ENCODE measurements at places on chromosomes 5 and 9.

- no peak for DNase-seq
Observed at GRCh38 chr9:4066120-4066519, 233.7 kb downstream of the GLIS3 start.

GRCh38 chr9:6090277-6091210 is 75.1 kb upstream of the RANBP6 start:
- no peak for DNase-seq

DNA sequence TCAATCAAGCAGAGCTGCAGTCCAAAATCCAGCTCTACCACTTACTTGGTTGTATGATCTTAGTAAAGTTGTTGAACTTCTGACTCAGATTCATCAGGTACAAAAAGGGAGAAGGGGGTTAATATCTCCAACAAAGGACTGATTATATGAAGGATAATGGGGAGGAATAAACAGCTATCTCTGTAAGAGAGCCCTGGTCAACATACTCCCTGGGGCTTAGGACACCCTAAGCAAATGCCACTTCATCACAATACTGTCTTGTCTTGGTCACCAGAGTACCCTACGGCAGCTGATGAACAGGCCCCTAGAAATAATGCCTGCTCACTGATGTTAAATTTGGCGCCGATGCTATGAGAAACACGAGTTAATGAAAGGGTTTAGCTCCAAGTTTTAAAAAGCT is 34.8 kb downstream of the LHFPL2 start:
- no peak for DNase-seq

GRCh38 chr5:1125030-1125357 is 13.1 kb upstream of the SLC12A7 start:
- peak; percentile 71 for DNase-seq

DNA sequence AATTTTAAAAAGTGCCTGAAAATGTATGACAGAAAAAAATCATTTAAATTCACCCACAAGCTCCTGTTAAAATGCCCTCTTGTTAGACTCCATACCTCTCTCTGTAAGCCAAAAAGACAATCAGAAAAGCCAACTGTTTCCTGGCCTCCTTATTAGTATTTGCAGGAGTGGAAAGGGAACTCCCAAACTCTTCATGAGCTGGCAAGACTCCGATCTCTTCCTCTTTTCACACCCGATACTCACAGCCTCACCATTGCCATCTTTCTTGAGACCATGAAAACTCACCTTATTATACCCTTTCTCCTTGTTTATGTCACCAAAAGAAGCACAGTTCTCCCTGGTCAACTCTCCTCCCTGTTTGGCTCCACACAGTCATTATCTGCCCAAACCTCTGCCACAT is 197.8 kb downstream of the DMAC1 start:
- no peak for DNase-seq

GRCh38 chr5:158451203-158451992 is 592.5 kb upstream of the CLINT1 start:
- peak; percentile 67 for DNase-seq

DNA sequence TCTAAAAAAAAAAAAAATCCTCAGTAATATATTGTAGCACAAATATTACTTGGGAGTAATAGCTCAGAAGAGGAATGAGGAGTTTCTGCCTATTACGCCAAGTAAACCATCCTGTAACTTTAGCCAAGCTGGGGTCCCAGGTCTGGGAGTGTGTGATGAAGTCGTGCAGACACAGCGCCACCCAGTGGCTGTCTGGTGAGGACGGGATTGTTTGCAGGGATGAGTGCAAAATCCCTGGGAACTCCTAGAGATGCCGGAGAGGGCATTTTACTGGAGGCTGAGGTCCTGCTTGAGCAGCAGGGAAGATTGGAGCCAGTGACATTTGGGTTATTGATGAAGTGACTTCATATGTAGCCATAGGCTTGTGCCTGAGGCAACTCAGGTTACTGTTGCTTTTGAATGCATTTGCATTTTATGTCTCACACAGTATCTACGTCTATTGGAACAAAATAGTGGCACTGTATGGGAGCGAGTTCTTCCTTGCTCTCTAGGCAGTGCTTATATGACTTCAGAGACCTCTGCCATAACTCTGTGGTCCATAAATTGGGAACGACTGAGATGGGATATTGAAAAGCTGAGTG is 72.8 kb downstream of the PSAT1 start:
- peak; percentile 81 for DNase-seq

- no peak for DNase-seq
Observed at GRCh38 chr9:132026932-132027585, 52.6 kb downstream of the MED27 start.

GRCh38 chr5:137090721-137091120 is 408.4 kb downstream of the SPOCK1 start:
- DNase-seq: no peak

- no peak for DNase-seq
Observed at GRCh38 chr5:61800450-61800849, 468.4 kb downstream of the ZSWIM6 start.

GRCh38 chr9:91118704-91119025 is 243.1 kb downstream of the AUH start:
- no peak for DNase-seq

DNA sequence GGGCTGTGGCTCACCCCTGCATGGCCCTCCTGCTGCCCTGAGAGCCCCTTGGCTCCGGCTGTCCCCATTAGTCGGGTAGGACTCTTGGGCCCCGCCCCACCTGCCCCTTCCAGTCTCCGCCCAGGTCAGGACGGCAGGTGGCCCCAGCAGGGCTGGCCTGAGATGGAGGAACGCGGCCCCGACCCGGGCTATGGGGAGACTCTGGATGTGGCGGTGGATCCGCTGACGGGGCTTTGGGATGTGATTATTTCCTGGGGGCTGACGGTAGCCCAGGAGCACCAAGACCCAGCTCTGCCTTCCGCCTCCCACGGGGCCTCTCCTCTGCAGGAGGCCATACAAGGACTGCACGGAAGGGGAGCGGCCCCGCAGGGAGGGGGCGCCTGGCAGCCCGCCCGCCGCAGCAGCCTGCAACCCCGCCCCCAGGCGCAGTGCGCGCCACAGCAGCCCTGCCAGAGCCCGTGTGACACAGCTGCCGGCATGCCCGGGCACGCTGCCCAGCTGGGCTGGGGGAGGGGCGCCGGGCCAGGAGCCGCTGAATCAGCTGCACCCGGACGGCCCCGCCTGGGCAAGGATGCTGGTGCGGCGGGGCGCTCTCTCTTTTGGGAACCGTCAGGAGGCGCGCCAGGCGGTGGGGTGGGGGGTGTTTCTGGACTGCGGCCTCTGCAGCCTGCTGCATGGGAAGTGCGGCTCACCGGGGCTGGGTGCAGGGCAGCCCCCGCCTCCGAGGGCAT is 9.2 kb downstream of the TMEM250 start:
- DNase-seq: peak; percentile 92

- no peak for DNase-seq
Observed at GRCh38 chr5:101943784-101944183, 352.3 kb downstream of the SLCO4C1 start.

DNA sequence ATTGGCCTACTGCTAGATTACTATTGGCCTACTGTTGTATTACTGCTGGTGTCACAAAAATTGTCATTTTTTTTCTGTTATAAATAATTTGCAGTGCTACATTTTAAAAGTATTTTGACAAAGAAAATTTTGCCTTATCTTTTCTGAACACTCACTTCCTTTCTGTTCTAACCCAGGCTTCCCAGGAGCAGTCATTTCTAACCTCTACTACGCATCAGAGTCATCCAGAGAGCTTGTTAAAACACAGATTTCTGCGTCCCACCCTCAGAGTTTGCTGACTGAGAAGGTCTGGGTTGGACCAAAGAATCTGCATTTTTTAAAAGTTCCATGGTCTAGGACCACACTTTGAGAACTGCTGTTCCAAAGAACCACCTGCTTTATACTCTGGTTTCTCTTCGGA is 306.1 kb downstream of the GLIS3 start:
- DNase-seq: no peak

DNA sequence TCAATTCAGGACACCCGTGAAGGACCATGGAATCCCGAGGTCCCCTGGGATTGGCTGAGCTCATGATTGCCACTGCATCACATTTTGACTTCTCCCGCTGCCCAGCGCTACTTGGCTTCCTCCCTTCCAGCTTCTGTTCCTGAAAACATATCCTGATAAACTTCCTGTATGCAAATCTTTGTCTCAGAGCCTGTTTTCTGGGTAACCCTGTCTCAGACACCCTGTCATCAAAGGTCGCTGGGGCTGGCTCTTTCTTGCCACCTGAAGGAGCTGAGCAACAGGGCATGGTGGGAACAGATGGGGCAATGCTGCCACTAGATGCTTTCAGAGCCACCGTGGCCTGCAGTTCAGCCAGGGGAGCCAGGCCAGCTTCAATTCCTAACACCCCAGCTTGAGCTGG is 154.3 kb upstream of the TBC1D2 start:
- no peak for DNase-seq

GRCh38 chr5:55691265-55692105 is 20.6 kb downstream of the SLC38A9 start:
- DNase-seq: peak; percentile 78

- DNase-seq: peak; percentile 72
Observed at GRCh38 chr5:76958991-76959767, 6.3 kb downstream of the CRHBP start.

- DNase-seq: peak; percentile 58
Observed at GRCh38 chr9:81635521-81636254, 53.7 kb downstream of the TLE1 start.

DNA sequence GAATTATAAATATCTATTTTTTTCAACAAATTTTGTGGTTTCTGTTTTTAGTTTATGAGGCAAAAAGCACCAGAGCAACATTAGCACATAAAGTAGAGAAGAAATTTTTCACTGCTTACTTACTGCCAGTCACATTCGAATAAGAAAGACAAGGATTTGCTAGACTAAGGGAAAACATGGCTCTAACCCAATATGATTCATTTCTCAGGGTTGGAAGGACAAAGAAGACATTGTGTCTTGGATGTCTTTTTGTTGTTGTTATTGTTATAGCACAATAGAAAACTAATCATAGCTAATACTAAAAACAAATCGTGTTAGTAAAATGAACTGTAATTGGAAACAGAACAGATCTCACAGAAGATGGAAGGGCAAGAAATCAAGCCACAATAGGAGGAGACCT is 90.9 kb upstream of the SLCO6A1 start:
- peak; percentile 24 for DNase-seq

GRCh38 chr9:36903541-36904435 is 130.3 kb downstream of the PAX5 start:
- peak; percentile 90 for DNase-seq

- no peak for DNase-seq
Observed at GRCh38 chr5:175820230-175820629, 51.1 kb upstream of the CPLX2 start.

DNA sequence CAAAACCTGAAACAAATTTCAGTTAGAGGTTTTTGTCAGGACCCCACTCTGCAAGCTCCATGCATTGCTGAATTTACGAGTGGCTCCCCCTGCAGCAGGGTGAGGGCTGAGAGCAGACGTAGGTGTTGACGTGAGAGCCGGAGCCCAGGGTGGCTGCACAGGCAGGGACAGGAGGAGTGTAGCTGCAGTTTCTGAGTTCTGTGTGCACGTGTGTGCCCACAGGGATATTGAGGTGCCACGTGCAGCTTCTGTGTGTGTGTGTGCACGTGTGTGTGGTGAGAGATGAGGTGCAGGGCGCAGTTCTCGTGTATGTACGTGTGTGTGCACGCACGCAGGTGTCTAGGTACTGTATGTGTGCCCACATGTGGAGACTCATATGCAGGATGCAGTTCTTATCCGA is 14.6 kb downstream of the PLEKHG4B start:
- DNase-seq: no peak

DNA sequence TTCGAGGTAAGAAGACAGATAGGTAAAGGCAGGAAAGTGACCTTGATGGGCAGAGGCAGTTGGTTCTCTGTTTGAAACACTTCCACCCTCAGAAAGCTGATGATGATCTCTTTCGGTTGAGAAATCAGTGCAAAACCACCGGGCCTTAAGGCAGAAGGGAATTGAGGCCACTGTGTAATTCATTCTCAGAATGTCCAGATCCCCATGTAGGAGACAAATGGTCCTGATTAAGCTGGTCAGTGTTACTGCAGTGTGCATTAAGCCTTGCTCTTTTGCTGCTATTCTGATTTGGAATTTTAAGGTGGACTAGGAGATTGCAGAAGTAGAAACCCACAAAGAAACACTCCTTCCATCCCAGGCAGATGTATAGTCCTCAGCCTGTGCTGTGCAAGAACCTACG is 255.2 kb downstream of the ARHGAP26 start:
- DNase-seq: no peak

DNA sequence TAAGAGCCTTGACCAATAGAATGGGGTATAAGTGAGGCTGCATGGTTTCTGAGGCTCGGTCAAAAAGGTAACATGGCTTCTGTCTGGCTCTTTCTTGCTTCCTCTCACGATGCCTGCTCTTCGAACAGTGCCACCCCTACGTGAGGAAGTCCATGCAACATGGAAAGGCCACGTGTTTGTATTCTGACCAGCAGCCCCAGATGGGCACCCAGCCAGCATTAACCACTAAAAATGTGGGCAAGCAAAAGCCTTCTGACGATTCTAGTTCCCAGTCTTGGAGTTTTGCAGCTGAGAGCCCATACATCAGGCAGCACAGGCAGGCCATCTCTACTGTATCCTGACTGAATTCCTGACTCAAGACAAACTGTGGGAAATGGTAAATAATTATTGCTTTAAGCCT is 24.2 kb upstream of the NREP start:
- peak; percentile 81 for DNase-seq

- DNase-seq: peak; percentile 80
Observed at GRCh38 chr9:127572961-127573721, 38.9 kb upstream of the STXBP1 start.

DNA sequence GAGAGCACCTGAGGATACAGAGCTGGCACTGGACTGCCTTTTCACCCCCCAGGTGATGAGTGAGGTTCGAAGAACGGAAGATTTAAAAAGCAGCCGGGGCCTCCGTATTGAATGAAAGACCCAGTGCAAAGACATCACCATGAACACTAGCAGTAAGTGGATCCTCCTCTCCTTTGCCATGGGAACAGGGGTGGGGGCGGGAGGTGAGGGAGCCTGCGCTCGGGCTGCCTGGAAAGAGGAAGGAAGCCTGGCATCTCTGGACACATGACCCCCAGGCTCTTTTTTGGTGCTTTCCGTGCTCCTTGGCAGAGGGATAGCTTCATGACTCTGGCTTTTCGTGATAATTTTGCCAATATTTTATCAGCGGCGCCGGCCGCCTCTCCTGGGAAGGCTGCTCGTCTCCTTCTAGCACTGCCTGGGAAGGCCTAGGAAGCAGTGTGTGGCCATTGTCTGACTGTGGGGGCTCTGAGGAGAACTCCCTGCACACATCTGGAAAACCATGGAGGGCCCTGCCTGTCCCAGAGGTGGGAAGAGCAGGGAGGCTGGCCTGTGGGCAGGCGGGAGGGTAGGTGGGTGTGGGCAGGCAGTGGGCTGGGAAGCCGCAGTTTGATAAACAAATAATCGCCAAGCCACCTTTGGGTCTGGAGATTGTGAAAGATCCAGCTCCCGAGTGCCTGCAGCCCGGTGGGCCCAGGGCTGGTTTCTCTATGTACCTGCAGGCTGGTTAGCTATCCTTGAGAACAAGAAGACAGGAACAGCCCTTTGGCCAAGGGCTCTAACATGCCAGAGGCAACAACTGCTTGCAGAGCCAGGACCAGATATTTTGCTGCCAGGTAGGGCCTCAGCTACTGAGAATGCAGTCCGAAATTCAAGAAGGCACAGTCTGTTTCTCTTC is 911 bp downstream of the ABLIM3 start:
- peak; percentile 61 for DNase-seq

Measured in fibroblast of lung (primary cell).